ENCODE measurements at places on chromosomes 4 and X. TPM values are rescaled to one million over a fixed set of nuclear protein-coding genes. Genes with fewer than 3 reads are reported as not detected.

Gene CT47B1
- total RNA-seq, result not detected

Gene ANK2
- total RNA-seq, result 9.2 TPM

Gene UGT2B10
- not detected for total RNA-seq

GRCh38 chr4:140019619-140020347 is 134.2 kb downstream of the MAML3 start:
- H3K27me3 ChIP-seq, result no peaks in the 10 kb centered on the region
- H3K4me3 ChIP-seq, result no peak overlapping the region
- H3K4me1 ChIP-seq, result peaks cover 38% of the 10 kb centered on the region
- peak overlapping the region; percentile 53 for H3K27ac ChIP-seq
- H3K36me3 ChIP-seq, result peaks cover 7% of the 10 kb centered on the region
- no peak for DNase-seq

DNA sequence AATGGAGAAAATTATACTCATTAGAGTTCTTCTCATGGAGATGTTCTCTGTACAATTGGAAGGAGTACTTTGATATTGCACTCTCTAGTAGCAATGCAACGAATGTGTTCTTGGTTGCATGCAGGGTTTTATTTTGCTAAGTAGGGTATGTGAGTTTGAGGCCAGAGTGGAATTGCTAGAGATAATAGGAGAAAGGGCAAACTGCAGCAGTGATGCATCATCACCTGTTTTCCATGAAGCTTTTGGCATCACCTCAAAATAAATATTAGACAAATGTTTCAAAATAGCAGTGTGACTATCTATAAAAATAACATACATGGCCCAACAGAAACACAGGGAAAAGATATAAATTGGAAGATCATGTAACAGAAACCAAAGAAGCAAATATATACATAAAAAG is 93.3 kb downstream of the TIGD2 start:
- peaks cover 4% of the 10 kb centered on the region for H3K27me3 ChIP-seq
- H3K4me3 ChIP-seq, result no peak overlapping the region
- peak overlapping the region; percentile 8 for H3K27ac ChIP-seq
- peaks cover 34% of the 10 kb centered on the region for H3K4me1 ChIP-seq
- DNase-seq, result no peak
